ENCODE measurements at places on chromosomes 4 and X.

- DNase-seq: no peak
Measured at GRCh38 chr4:185472103-185472542, 590 bp upstream of the CCDC110 start.

GRCh38 chrX:124690495-124690894 lies 344.1 kb downstream of the SH2D1A start:
- no peak for DNase-seq

DNA sequence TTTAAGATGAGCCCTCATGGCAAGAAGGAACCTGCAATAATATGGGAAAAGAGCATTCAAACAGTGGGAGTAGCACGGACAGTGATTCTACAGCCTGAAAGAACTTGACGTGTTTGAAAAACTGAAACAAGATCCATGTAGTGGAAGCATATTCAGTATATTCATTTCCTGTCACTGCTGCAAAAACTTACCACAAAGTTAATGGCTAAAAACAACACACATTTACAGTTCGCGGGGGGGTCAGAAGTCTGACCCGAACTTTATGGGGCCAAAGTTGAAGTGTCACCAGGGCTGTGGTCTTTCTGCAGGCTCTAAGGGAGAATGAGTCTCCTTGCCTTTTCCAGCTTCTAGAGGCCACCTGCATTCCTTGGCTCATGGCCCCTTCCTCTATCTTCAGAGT lies 52.6 kb upstream of the ARX start:
- no peak for DNase-seq

DNA sequence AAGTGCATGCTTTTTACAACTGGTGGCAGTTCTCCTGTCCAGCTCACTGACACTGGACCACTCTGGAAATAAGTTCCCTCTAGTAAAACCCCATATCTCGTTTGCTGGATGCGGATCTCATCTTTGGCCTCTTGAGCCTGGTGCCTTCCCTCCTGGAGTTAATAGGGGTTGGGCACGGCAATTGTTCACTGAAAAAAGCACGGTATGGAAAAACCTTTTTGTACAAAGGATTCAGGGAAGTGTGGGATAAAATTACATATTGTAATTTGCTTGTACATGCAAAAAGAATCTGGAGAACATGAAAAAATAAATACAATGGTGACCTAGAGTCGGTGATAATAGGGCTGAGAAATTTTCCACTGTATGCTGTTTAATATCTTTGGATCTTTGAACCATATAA lies 30.6 kb downstream of the TBC1D9 start:
- DNase-seq: no peak

DNA sequence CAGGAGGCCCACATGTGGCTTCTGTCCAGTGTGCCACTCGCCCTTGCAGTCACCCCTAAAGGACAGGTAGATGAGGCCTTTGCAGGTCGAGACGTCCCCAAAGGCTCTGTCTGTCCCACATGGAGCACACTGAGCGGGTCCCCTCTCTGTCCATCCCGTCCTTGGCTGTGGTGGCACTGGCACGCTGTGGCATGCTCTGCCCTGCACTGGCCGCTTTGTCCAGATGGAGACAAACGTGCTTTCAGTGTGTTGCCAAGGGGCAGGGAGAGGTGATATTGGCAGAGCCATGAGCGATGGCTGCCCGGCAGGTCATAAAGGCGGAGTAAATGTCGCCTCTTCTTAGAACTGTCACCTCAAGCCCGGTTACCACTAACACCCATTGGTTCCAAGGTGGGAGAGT lies 86.9 kb upstream of the CLDN34 start:
- no peak for DNase-seq

DNA sequence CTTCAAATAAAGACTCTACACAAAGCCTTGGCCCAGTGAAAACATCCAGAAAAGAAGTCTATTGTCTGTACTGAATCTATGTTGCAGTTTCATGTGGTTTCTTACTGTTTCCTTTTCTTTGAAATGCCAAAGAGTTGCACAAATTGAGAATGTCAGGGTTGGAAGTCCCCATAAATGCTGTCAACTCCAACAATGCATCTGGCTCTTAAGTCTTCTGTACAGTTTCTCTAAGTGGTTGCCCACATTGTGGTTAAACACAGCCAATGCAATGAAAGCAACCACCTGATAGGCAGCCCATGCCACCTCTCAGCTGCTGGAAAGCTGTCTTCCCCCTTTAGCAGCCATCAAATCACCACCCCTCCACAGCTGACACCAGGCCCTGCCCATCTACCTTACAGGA lies 67.2 kb upstream of the C1GALT1C1 start:
- no peak for DNase-seq

GRCh38 chrX:113954297-113954696 lies 629.6 kb upstream of the HTR2C start:
- DNase-seq: no peak

DNA sequence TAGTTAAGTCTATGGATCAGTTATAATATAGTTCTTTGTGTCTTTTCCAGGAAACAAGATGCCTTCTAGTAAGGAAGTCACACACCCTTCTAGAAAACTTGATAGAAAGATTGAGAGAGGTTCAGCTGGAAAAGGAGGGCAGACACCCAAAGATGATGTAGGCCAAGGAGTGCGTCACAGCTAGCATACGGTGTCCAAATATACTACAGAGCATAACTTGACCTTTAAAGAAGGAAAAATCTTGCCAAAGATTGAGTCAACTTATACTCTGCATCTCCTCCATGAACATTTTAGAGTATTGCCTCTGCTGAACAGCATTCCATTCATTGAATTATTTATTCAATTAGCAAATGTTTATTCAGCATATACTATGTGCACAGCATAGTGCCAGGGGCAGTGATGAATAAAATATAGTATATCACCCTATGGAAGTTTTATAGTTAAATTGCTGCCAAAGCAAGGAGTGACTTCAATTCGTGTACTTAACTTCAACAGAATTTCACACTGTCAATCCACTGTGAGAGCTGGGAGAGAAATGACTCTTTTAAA lies 51.9 kb upstream of the SLC6A14 start:
- no peak for DNase-seq

- no peak for DNase-seq
Measured at GRCh38 chrX:50470103-50471031, at the start of gene DGKK. DGKK (minus strand) TSS chrX:50470825; CDS start chrX:50470678, 147 bp downstream.

GRCh38 chrX:106950381-106950780 lies 30.2 kb downstream of the CLDN2 start:
- DNase-seq: no peak

- no peak for DNase-seq
Measured at GRCh38 chrX:39596437-39596836, 501.3 kb downstream of the BCOR start.

DNA sequence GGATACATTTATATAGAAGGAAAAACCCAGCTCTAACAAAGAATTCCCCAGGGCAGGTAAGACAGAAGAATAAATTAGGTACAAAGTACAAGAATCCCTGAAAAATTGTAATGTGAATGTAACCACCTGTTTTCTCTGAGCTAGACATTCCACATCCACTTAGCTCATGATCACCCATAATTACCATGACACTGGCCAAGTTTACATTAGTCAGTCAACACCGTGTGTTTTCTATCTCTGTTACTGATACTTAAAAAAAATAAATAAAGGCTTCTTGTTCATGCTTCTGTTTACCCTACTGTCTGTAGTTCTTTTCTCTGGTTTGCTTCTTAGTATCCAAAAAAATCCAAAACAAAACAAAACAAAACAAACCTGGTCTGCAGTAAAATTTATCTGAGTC lies 66.0 kb downstream of the CBLL2 start:
- DNase-seq: no peak

DNA sequence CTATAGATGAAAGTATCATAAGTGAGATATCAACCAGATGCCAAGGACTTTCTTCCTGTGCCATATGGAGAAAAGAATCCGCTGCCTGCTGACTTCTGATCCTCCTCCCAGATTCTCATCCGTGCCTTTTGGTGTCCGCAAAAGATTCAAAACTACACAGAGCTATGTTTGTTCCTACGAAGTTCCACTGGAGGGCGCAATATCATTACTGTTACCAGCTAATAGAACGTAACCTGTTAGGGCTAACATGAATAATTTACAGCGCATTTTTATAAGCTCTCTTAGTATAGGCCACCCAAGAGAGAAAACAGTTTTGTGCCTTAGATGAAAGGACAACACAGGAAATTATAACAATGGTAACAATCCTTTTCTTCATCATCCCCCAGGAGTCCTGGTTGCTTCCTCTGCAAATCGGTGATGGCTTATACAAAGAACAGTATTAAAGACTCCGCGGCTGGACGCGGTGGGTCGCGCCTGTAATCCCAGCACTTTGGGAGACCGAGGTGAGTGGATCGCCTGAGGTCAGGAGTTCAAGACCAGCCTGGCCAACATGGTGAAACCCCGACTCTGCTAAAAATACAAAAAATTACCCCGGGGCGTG lies 22.8 kb upstream of the CENPVL3 start:
- no peak for DNase-seq
